ENCODE measurements at places on chromosomes 6 and 20.

DNA sequence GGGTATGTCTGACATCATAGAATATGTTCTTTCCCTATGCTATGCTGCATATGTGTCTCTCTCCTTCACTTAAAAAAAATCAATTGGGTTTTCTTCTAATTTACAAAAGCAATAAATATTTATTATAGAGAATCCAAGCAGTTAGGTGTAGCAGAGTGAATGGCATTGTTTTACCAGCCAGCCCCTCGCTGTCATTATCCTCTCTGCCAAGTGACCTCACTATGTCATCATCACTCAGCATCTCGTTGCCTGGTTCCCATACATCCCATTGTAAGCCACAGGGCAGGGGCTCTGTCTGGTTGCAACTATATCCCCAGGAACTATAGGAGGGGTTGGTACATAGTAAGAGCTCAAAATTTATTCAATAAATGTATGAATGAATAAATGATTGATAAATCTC is 31.3 kb downstream of the KIAA0319 start:
- DNase-seq = no peak

GRCh38 chr20:16423311-16424212 is 149.7 kb downstream of the KIF16B start:
- no peak for DNase-seq

DNA sequence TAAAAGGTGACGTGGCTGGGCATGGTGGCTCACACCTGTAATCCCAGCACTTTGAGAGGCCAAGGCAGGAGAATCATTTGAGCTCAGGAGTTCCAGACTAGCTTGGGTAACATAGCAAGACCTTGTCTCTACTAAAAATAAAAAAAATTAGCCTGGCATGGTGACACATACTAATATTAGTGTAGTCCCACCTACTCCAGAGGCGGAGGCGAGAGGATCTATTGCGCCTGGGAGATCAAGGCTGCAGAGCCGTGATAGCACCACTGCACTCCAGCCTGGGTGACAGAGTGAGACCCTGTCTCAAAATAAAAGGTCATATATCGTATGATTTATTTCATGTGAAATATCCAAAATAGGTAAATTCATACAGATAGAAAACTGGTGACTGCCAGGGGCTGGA is 132.5 kb downstream of the SLC16A10 start:
- no peak for DNase-seq

DNA sequence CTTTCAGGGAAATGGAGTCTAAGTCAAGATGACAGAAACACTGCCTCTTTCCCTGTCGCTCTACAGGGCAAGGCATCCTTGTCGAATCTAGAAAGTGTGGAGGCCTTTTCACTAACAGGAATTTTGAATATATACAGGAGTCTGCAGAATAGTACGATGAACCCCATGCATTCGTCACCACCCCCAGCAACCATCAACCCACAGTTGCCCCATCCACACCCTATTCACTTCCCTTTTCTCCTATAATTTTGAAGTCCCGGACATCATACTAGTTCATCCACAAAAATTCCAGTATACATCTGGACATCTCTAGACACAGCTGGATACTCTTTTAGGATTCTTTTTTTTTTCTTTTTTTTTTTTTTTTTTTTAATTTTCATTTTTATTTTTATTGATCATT is 80.7 kb upstream of the RIN2 start:
- DNase-seq = no peak

DNA sequence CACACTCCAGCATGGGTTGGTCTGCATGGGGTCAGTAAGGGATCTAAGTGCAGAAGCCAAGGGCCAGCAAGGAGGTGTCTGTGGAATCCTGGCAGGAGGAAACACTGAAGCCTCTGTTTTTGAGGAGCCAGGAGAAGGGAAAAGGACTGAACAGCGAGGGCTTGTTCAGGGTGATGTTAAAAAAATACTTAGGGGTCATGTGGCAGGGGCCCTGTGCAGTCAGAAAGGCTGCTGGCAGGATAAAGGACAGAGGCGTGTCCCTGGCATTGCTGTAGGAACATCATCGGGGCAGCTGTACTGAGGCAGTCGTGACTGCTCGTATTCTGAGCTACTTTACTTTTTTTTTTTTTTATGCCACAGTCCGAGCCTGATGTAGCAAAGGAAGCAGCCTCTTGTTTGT is 127.1 kb upstream of the ZFP64 start:
- DNase-seq = no peak

DNA sequence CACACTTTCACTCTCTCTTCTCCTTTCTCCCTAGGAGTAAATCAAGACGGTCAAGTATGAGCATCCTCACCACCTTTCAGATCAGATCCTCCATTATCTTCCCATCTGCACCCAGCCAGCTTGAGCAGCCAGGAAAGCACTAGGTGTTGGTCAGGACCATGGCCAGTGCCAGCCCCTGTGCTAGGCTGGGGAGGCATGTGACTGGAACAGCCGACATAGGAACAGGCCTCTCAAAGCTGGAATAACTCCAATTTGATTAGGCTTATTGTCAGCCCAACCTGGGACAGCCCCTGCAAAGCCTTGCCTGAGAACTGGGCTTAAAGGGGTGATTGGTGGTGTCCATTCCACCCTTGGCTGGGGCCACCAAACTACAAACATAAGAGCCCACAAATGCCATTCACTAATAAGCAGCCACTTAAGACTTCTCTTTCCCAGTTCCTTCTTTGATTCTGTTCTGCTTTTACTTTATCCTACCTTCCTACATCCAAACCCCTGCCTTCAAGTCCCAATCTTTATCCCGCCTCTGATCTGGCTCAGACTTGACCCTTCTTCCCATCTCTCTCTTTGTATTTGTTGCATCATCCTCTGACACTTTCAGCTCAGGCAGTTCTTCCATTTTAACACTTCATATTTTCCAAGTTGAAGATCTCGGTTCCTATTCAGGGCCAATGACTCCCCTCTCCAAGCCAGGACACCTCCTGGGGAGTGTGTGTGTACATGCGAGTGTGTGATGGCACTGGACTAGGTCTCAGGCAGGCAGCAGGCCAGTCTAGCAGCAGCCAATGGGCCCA is 4.5 kb upstream of the TREM2 start:
- DNase-seq = peak; percentile 15

- DNase-seq = peak; percentile 57
These were observed 138.3 kb upstream of the CDYL start for GRCh38 chr6:4637691-4638433.

GRCh38 chr20:64277571-64278316 is 22.2 kb downstream of the PCMTD2 start:
- DNase-seq = no peak

- no peak for DNase-seq
These were observed 138.7 kb upstream of the SASH1 start for GRCh38 chr6:148203970-148204369.

- DNase-seq = no peak
These were observed 228.1 kb downstream of the PRL start for GRCh38 chr6:22068561-22069305.

DNA sequence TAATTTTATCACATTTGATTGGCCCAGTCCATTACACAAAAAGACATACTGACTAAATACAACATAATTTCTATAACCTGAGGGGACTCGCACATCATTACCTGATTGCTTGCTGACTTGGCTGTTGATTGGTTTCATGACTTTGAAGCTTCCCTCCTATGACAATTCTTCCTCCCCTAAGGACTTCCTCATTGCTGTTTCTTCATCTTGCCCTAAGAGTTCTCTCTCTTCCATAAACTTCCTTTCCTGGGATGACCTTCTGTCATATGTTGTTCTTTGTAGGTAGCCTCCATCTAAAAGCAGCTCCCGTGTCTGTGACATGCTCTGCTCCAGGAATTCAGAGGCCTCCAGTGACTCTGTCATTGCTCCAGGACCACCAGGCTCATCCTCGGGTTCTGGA is 22.6 kb downstream of the RSPH3 start:
- no peak for DNase-seq

DNA sequence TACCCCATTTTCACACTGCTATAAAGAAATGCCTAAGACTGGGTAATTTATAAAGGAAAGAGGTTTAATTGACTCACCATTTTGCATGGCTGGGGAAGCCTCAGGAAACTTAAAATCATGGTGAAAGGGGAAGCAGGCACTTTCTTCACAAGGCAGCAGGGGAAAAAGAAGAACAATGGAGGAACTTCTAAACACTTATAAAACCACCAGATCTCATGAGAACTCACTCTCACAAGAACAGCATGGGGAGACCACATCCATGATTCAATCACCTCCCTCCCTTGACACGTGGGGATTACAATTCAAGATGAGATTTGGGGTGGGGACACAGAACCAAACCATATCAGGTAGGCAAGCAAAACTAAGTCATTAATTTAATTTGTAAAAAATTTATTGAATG is 343.2 kb downstream of the FRK start:
- no peak for DNase-seq

DNA sequence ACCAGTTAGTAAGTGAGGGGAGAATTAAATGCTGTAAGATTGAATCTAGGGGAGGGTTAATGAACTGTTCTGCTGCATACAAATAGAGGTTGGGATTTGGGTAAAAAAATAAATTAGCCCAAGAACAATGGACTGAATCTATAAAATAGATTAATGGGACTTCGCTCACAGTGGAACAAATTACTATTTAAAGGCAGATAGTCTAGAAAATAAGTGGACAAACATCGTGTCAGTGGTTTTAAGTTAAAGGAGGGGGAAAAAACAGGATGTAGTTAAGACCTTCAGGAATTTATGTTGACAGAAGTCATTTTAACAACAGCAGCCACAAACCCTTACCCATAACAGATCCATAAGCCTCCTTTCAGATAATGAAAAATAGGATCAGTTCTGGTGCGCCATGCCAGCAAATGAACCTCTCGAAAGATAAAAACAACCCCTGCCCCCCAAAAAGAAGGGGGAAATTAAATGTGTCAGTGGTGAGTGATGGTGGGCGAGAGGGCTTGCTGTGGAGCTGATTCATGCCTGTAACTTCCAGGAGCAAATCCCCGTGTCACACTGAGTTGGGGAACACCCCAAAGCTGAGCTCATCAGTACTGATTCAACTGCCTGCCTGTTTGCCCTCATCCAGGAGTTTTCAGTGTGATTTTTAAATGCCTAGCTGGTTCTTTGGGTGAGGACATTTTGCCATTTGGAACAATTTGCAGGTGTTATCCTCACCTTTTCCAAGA is 86.8 kb downstream of the PPP1R14C start:
- DNase-seq = no peak

GRCh38 chr6:44668391-44668930 is 281.0 kb downstream of the CDC5L start:
- no peak for DNase-seq

- peak; percentile 51 for DNase-seq
These were observed 118.4 kb downstream of the FARS2 start for GRCh38 chr6:5379647-5380242.

GRCh38 chr20:24629668-24630067 is 160.2 kb downstream of the SYNDIG1 start:
- DNase-seq = no peak

GRCh38 chr6:155352130-155352420 is 37.8 kb upstream of the TFB1M start:
- no peak for DNase-seq

DNA sequence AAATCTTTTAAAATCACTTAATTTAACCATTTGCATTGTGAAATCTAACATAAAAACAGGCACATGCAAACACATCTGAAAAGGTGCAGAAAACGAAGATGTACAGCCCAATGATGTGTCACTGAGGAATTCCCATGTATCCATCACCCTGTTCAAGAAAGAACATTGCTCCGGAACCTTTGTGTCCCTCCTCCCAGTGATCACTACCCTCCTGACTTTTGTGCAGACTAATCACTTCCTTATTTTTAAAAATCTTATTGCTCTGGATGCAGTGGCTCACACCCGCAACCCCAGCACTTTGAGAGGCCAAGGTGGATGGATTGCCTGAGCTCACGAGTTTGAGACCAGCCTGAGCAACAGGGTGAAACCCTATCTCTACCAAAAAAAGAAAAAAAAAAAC is 14.6 kb downstream of the GINS1 start:
- DNase-seq = no peak

- no peak for DNase-seq
These were observed 1.9 kb downstream of the JARID2 start for GRCh38 chr6:15247500-15248450.

GRCh38 chr20:10427060-10427692 is 6.8 kb downstream of the MKKS start:
- peak; percentile 56 for DNase-seq

GRCh38 chr20:4972506-4973251 is 28.6 kb downstream of the SLC23A2 start:
- DNase-seq = no peak

GRCh38 chr6:33592595-33593413 is 12.7 kb upstream of the BAK1 start:
- DNase-seq = no peak

DNA sequence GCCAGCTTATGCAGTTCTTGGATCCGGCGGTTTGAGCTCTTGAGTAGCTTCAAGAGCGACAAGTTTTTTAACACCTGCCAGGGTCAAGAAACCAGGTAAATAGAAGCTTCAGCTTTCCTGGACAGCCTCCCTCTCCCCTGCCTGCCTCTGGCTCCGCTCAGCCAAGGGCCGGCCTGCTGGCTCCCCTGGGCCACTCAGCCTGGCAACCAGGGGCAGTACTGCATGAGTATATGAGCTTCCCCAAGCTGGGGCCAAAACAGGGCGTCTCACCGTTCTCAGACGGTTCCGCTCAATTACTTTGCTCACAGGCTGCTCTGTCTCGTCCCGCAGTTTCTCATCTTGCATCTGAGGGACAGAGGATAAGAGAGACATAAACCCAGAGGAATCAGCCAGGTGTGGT is 856 bp downstream of the TP53TG5 start:
- DNase-seq = no peak

GRCh38 chr6:109660526-109661320 is 30.3 kb downstream of the AK9 start:
- DNase-seq = no peak

DNA sequence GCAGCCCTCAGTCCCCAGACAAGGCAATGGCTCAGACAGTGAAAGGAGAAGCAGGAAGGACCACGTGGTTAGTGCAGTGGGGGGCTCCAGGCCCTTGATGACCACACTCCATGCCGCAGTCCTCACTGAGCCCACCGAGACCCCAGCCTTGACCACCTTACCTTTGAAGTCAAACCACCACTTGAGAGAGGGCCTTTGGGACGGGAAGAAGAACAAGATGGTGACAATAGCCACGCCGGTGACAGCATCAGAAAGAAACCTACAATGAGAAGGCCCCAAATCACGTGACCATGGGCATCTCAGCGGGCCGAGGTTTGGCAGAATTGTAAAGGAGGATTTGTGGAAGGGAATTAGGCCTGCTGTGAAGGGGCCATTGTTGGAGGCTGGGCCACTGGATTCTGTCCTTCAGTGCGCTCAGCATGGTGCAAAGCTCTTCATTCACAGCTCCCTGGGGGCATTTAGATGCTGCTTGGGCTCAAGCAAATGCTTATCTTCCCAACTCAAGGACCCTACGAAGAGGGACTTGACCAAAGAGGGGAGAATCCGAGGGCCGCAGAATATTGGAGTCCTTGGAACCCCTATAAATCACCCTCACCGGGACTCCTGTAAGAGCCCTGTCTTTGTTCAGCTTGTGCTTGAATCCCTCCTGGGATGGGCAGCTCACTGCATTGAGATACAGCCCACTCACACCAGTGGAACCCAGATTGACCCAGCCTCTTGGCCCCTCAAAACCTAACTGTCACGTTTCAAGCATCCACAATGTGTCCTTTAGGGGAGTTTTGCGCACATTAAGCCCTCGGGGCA is 33.2 kb upstream of the OCSTAMP start:
- DNase-seq = no peak

All from COLO829 (cell line).